ENCODE measurements at places on chromosomes 4 and X.

- DNase-seq, result no peak
These were observed 226.3 kb downstream of the RCHY1 start for GRCh38 chr4:75287738-75288517.

GRCh38 chr4:151296227-151296626 is 19.3 kb downstream of the PRSS48 start:
- DNase-seq, result no peak

DNA sequence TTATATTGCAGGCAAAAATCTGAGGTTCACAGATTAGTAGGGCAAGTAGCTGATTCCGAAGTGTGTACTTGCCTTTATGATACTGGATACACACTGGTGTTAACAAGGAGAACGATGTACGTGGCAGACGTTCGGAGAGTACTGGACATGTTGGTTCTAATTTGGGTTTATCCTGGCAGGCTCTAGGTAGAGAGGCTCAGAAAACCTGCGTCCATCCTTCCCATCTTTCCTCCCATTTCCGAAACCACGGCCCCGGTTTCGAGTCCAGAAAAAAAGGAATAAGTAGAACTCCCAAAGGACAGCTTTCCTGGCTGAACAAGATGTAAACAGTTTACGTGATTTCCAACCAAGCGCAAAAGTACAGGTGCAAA is 351 bp upstream of the SLC30A9 start:
- no peak for DNase-seq

- DNase-seq, result no peak
These were observed at the start of gene UNC5C for GRCh38 chr4:95548738-95549245. TSS of gene UNC5C (minus strand) at chr4:95548973.

- no peak for DNase-seq
These were observed 100.0 kb downstream of the SLC2A9 start for GRCh38 chr4:9921326-9921725.

GRCh38 chr4:72953571-72953970 is 115.9 kb downstream of the COX18 start:
- no peak for DNase-seq

- no peak for DNase-seq
These were observed 233.4 kb upstream of the FAM47A start for GRCh38 chrX:34365471-34365870.

- DNase-seq, result no peak
These were observed 960.3 kb downstream of the C4orf33 start for GRCh38 chr4:130056286-130056685.

DNA sequence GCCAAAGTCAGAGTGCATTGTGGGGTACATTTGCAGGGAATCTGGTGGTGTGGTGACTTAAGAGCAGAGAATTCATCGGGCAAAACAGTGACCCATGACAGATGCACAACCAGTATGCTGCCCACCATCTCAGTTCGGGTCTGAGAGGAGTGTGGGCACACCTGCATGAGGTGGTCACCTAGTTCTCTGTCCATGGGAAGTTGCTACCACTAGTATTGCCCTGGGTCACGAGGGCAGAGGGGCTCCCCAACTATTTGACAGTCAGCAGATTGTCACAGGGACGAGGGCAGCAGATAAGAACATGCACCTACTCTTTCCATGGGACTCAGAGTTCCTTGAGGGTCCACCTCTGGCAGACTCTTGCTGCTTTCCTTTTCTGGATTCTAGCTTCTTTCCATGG is 305.2 kb upstream of the MAOA start:
- no peak for DNase-seq

- no peak for DNase-seq
These were observed 91.0 kb upstream of the MTM1 start for GRCh38 chrX:150477371-150477770.

- no peak for DNase-seq
These were observed 4.7 kb downstream of the LIMCH1 start for GRCh38 chr4:41542526-41543275.

- DNase-seq, result no peak
These were observed 56.8 kb downstream of the JADE1 start for GRCh38 chr4:128866269-128866668.

DNA sequence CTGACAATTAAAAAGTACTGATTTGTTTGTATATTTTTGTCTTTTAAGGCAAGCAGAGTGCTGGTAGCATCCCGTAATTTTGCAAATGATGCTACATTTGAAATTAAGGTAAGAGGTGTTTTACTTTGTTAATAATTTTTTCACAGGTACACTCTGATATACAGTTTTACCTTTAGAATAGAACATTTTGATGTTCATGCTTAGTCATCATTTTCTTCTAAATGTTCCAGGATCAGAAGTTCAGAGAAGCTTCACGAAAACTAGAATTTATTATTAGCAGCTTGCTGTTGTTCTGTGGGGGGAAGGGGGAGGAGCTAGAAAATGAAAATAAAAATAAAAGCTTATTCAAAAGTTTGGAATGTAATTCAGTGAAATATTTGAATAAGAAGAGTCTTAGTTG is 5.5 kb downstream of the PDHA1 start:
- DNase-seq, result no peak

DNA sequence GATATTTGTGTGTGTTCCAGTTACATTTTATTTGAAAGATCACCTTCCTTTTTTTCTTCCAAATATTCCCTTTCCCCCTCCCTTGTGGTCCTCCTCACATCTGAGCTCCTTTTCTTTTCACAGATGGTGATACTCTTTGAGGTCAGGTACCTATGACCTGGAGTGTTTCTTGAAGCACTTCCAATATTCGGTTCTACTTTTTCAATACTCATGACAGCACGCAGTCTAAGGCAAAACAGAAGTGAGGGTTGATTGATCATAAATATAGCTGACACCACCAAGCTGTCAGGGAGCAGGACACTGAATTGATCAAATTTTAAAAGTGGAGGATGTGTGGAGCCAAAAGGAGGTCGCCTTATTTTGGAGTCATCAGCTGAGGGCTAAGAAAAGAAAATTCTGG is 334.4 kb upstream of the MAGEB2 start:
- DNase-seq, result no peak

GRCh38 chr4:123449780-123450179 is 53.2 kb downstream of the SPRY1 start:
- peak; percentile 18 for DNase-seq

DNA sequence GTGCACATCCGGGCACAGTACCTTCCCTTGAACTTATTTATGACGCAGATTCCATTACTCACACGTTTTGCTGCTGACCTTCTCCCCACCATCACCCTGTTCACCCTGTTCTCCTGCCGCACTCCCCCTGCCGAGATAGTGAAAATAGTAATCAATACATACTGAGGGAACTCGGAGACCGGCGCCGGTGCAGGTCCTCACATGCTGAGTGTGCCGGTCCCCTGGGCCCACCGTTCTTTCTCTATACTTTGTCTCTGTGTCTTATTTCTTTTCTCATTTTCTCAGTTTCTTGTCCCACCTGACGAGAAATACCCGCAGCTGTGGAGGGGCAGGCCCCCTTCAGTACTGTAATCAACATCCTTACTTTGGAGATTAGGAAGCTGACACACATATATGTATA is 1337.1 kb upstream of the PABPC4L start:
- DNase-seq, result no peak

Data from GM18507 (cell line).